CD4-positive, alpha-beta T cell treated with Interleukin-17A for 1 hour (primary cell): ENCODE measurements at places on chromosomes 7 and 10.

DNA sequence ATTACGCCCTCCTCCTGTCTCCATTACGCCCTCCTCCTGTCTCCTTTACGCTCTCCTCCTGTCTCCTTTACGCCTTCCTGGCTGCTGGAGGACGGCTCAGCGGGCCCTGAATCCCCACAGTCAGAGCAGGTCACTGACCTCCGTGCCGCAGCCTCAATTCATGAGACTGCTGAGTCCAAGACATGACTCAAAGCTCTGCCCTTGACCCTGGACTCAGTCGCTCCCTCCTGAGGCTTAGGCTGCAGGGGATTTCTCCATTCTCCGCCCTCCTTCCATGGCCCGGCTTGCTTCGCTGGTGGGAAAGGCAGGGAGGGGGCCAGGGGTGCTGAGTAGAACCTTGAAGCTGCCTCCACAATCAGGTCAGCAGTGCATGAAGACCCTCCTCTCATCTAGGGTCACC lies 21.0 kb upstream of the FOXL3 start:
- DNase-seq, result no peak

DNA sequence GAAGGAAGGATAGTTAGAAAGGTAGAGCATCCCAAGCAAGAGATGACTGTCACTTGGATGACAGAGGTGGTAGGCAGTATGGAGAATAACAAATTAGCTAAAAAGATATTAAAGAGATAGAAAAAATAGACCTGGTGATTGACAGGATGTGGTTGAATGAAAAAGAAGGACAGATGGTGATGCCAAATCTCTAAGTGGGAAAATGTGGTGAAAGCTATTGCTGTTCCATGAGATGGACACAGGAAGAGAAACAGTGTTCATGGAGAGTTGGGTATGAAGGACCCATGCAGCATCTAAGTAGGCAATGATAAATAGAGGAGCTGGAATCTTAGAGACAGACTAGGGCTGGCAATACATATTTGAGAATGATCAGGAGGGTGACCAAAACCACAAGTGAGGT lies 30.7 kb downstream of the FAM13C start:
- DNase-seq, result no peak

- no peak for DNase-seq
Observed at GRCh38 chr7:107687656-107688055, 27.0 kb downstream of the SLC26A4 start.

- no peak for DNase-seq
Observed at GRCh38 chr10:44853148-44853734, 57.9 kb upstream of the TMEM72 start.

DNA sequence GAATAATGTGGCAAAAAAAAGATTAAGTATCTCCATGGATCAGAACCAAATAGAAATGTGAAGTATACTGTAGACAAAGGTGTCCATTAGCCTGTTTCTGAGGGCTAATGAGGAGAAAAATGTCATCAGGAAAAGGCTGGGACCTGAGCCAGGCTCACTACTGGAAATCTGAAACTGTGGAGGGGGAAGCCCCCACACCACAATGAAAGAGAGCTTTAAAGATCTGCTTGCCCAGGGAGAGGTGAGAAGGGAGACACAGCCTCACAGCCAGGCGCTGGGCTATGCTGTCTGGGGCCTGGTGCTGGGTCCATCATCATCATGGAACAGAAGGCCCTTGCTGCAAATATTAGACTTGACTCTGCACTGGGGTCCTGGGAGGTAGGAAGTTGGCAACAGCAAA lies 90.4 kb downstream of the OSBPL3 start:
- DNase-seq, result no peak

- DNase-seq, result no peak
Observed at GRCh38 chr10:129525401-129525801, 58.4 kb downstream of the MGMT start.

GRCh38 chr10:91875779-91876178 lies 33.5 kb downstream of the FGFBP3 start:
- no peak for DNase-seq

GRCh38 chr7:152108359-152108758 lies 82.9 kb downstream of the GALNT11 start:
- DNase-seq, result no peak

GRCh38 chr7:151389768-151390597 lies 19.9 kb downstream of the WDR86 start:
- DNase-seq, result no peak

DNA sequence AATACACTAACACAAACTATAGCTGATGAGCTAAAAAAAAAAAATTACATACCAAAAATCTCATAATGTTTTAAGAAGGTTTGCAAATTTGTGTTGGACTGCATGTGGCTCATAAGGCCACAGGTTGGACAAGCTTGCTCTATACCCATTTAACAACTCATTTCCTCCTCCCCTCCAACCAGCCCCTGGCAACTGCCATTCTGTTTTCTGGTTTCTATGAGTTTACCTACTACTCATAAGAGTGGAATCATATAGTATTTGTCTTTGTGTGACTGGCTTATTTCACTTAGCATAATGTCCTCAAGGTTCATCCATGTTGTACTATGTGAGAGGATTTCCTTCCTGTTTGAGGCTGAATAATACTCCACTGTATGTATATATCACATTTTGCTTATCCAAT lies 100.4 kb upstream of the ARHGAP21 start:
- no peak for DNase-seq

DNA sequence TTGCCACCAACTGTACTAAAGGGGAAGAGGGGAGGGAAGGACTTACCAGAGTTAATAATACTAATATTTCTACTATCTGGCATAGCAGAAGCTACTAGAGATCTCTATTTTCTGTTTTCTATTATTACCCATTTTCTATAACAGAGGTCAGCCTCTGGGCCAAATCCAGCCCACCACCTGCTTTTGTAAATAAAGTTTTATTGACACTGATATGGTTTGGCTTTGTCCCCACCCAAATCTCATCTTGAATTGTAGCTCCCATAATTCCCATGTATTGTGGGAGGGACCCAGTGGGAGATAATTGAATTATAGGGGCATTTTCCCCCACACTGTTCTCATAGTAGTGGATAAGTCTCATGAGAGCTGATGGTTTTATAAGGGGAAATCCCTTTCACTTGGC lies 45.9 kb upstream of the CUL1 start:
- DNase-seq, result no peak

GRCh38 chr7:33062023-33062781 lies at the start of gene NT5C3A:
TSS of gene NT5C3A (minus strand) at chr7:33062776. CDS start at chr7:33062705, 71 bp downstream.
- DNase-seq, result no peak

DNA sequence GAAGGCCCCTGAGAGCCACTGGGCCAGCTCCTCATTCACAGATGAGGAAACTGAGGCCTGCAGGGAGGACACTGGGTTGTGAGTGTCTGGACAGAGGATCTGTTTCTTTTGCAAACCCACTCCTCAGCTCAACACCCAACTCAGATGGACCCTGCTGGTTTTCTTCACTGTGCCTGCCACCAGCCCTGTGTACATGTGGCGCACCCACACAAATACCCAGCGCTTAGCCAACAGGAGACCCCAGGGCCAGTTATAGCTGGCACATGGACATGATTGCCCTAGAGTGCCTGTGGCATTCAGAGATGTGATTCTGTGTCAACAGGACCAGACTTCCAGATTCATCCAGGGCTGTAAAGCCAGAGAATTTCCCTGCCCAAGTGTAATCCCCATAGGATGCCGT lies 12.4 kb downstream of the PODXL start:
- DNase-seq, result no peak

DNA sequence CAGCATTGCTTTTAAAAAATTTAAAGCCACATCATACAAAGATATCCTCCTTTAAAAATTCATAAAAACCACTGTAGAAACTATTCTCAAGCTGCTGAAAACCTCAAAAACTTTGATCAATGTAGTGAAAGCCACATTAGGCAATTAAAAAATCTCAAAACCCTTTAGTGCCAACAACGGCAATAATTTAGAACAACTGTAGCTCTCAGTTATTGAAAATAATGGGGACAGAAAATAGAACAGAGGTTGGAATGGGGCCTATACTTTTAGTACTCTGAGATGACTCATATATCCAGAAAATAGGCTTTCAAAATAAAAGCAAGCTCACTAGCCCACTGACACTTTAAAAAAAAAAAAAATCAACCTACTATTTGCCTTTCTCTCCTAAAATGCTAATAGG lies 87.5 kb downstream of the GSAP start:
- DNase-seq, result no peak

GRCh38 chr7:36430186-36430585 lies 40.5 kb downstream of the ANLN start:
- no peak for DNase-seq

DNA sequence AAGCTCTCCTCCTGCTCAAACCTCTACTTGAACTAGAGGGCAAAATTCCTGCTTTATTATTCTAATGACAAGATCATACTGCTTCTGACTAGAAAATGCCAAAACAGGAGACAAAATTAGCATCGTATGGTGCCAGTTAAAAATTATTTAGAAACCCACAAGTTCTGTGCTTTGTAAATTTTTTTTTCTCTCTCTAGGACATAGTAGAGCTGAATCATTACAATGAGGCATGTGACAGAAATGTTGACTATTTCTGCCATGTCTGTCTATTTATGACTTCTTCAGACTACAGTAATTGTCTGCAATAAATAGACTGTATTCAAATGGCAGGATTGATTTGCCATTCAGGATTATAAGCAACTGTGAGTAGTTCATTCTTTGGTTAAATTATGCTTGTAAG lies 335.8 kb downstream of the PRPF18 start:
- DNase-seq, result no peak

DNA sequence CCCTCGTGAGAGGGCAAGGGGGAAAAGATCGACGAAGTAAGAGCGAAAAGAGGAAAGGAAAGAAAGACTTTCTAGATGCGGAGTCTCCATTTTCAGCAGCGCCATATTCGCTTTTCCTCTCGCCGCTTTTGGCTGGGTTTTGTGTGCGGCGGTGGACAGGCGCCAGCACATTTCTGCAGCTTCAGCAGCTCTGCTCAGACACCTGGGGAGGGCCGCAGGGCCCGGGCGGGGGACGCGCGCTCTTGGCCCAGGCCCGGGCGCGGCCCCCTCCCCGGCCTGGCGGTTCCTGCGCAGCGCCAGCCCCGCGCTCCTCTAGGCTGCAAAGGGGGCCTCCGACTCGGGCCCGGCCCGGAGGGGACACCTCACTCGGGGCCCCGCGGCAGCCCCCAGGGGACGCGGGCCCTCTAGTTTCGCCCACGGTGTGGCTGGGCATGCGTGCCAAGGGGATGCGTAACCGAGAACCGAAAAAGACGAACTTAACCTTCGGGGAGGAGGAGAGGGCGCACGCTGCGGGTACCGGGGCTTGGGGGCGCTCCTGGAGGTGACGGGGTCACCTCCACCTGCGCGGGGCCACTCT lies 34.5 kb upstream of the EBLN1 start:
- DNase-seq, result peak; percentile 60

GRCh38 chr10:126734967-126735366 lies 64.5 kb upstream of the C10orf90 start:
- no peak for DNase-seq

DNA sequence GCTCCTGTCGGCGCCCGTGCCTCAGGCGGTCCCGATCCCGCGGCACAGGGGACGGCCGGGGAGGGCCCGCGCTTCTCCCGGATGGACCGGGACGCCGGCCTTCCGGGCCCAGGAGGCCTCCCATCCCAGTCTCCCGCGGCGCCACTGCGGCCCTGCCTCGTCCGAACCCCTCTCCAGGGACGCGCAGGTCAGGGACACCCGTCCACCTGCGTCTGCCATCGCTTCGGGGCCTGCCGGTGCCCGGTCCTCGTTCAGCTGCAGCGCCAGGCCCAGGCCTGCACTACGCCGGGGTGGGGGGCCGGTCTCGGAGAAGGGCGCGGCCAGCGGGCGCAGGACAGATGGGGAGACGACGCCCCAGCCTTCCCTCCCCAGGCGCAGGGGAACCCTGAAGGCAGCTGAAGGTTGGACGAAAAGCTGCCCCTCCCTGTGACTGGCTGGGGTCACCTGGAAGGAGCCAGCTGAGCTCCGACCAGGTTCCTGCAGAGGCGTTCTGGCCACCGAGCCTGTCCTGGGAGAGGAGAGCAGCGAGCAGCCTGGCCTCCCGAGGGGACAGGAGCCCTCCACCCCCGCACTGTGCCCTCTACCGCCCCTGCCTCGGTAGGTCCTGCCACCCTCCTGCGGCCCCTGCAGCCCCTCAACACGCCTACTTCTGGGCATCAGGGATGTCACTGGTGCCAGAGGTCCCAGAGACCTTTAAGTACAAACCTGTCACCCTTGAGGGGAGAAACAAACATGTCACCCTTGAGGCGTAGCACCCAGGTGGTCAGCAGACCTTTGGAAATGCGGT lies 84.3 kb downstream of the LANCL2 start:
- DNase-seq, result no peak

DNA sequence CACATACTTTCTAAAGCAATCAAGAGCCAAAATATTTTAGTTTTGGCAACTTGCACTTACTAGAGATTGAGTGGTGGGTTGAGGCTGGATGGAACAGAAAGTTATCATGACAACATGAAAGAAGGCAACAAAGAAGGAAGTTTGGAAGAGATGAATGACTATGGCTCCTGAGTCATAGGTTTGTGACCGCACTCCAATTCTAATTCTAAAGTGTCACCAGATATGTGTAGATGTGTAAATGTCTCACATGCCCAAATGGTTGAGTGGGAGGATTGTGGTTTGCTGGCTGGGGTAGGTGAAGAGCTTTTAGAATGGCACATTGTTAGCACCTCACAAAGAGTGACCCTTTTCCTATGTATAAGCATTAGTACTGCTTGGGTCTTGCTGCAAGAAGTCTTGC lies 20.2 kb downstream of the TAS2R16 start:
- DNase-seq, result no peak

DNA sequence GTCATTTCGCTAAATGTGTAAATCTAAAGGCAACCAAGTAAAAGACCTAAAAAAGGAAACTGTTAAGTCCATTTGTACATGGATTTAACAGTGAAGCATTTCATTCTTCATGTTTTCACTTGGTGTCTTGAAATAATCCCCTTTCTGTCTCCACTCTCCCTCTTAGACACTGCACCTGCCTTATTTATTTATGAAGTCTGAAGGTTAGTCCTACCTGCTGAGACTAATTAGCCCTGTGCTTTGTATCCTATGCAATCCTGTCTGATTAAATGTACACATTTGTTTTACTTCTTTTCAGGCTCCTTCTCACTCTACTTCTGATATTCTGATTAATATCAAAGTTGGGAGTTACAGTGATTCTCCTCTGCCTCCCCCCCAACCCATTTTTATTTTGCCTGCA lies 1.9 kb upstream of the TCF7L2 start:
- no peak for DNase-seq

DNA sequence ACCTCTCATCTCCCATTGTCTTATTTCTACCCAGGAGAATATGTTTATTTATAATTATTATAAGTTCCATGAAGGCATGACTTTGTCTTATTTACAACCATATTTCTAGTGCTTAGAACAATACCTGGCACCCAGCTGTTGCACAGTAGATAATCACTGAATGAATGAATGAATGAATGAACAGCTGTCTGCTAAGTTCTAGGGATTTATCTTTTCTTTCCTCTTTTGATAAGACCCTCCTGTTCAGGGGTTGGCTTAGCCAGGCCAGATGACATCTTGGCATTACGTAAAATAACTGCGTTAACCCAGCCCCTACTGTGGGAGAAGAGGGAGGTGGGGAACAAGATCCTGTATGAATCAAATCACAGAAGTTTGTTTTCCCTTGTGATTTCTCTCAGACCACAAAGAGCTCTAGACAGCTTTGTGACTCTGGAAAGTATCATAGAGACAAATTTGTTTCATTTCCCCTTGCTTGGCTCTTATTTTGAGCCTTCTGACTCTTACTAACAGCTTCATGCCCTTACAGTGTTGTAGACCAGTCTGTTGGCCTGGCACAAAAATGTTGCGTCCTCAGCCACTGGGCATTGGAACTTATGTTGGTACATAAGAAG lies 8.4 kb downstream of the ZNF862 start:
- DNase-seq, result no peak
